Activated CD4-positive, alpha-beta T cell treated with anti-CD3 and anti-CD28 coated beads, Interleukin-2, amount 50 U/mL, for 24 hours (primary cell): ENCODE measurements at places on chromosomes 7 and 10.

DNA sequence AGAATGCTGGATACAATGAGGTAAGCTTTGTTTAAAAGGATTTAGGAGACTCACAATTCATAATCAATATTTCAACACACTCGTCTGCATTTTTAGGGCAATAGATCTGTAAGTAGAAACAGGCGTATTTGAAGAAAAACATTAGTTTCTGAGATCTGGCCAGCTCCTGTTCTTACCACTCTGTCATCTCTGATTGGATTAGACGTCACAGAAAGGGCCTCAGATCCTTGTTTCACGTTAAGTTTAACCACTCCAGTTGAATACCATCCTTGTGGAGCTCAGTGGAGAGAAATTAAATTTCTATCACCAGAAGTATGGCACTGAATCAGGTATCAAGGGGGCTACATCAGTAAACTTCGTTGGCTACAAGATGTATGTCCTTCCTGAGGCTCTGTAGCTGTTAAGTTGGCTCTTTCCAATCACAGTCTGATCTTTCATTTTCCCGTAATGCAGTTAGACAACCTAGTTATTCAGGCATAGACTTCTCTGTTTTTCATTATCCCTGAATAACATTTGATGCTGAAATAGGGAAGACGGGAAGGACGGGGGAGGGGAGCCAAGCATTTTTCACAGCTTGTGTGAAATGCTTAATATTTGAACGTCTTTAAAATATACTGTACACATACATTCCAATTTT is 659.2 kb upstream of the GALNT17 start:
- DNase-seq = no peak

DNA sequence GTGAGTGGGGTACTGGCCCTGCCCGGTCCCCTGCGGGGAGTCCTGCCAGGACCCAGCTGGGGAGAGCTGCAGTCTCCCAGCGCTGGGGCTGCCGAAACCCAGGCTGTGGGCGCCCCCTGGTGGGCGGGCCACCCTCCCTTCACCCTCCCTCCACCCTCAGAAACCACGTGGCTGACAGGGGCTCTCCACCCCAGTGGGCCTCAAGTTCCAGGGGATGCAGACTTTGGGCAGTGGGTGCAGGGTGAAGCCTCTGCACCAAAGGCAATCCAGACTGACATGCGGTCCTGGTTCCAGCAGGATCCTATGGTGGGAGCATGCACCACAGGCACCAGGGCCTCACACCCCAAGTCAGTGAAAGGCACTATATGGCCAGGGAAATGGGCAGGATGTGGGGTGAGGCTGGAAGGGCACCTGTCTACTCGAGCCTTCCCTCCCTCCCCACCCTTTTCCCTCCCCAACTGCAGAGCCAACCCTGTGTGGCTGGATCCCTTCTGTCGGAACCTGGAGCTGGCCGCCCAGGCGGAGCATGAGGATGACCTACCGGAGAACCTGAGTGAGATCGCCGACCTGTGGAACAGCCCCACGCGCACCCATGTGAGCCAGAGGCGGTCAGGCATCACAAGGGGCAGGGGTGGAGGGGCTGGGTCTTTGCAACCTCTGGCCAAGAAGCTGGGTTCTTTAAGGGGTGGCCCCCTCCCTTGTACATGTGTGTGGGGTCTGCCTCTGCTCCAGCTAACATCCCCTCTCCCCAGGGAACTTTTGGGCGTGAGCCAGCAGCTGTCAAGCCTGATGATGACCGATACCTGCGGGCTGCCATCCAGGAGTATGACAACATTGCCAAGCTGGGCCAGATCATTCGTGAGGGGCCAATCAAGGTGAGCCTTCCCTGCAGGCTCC is 38.8 kb downstream of the PSAP start:
- DNase-seq = peak; percentile 76

DNA sequence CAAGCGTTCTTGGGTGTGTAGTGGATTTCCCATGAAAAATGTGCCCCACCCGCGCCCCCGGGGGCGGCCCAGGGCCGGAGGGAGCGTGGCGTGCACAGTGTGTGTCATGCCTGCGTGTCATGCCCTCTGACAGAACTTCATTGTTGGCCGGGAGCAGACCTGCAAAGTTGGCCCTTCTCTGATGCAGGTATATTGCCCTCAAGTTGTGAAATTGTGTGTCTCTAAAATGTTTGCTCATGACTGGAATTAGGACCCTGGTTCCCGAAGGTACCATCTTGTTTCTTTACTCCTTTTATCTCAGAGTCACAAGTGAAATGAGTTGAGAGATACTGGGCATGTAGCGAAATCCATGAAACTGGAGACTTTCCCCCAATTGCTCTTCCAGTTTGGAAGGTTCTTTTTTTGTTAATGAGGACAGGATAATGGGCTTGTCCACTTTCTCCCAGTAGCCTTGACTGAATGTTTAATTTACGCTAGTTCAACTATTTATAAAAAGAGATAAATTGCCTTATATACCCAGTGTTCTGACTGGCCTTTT is 26.2 kb downstream of the ADK start:
- peak; percentile 12 for DNase-seq

- no peak for DNase-seq
Measured at GRCh38 chr7:23710000-23710399, at the start of gene STK31. Gene STK31 (plus strand): TSS chr7:23710219. CDS start chr7:23710286, 67 bp downstream.

DNA sequence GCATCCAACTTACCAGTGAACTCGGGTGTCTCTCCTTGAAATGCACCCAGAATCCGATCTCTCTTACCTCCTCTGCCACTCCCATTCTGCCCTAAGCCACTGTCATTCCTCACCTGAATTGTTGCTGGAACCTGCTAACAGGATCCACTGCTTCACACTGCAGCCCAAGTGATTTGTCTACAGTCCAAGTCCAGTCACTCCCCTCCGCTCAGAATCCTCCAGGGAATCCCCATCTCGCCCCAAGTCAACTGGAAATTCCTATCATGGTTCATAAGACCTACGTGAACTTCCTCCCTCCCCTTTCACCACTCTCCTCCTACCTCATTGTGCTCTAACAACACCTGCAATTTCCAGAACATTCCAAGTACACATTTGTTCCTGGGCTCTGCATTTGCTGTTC is 91.3 kb downstream of the SCRN1 start:
- no peak for DNase-seq

GRCh38 chr7:104017001-104017400 is 27.5 kb upstream of the RELN start:
- DNase-seq = no peak

DNA sequence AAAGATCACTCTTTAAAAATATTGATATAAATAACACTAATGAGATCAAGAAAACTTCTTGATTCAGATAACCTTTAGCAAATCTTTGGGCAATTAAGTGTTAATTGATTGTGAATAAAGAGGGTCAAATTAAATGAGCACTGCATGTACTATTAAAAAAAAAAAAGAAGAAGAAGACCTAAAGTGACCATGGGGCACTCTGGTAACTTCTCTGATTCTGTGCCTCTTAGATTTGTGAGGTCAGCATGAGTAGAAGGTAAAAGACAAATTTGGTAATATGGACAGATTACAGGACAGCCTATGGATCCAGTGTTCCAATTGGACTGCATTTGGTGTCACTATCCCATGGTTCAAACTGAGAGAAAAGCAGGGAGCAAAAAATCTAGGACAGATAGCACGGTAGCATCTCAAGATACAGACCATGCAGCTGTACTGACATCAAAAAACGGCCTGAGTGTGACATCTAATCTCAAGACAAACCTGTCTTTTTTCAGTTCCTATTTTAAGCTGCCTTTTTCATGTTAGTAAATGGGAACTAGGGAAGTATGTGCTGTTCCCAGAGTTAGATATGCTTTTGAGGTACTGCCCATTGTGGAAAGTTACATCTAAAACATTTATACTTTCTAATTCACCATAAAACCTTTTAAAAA is 128.0 kb downstream of the KCND2 start:
- no peak for DNase-seq

GRCh38 chr10:5506246-5506645 is 6.9 kb upstream of the CALML5 start:
- no peak for DNase-seq

- no peak for DNase-seq
Measured at GRCh38 chr10:31930856-31931255, 2.2 kb upstream of the ARHGAP12 start.

GRCh38 chr7:78769481-78770101 is 683.9 kb downstream of the MAGI2 start:
- DNase-seq = no peak

GRCh38 chr10:131960631-131961046 is 21.1 kb downstream of the BNIP3 start:
- no peak for DNase-seq

DNA sequence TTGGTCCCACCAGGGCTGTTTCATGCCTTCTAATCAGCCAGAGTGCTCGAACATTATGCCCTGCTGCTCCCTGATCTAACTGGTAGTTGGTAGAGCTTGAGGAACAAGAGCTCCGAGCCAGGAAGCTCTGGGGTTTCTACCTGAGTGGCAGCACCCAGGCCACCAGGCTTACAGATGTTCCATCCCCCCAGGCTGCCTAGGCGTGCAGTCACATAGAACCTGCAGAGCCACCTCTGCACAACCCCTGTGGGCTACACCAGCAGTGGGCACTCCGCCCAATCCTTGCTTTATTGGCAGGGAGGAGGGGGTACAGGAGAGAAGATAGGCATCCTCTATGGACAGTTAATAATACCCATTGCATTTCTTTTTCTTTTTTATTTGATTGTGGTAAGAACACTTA is 21.8 kb downstream of the MAP3K8 start:
- no peak for DNase-seq

DNA sequence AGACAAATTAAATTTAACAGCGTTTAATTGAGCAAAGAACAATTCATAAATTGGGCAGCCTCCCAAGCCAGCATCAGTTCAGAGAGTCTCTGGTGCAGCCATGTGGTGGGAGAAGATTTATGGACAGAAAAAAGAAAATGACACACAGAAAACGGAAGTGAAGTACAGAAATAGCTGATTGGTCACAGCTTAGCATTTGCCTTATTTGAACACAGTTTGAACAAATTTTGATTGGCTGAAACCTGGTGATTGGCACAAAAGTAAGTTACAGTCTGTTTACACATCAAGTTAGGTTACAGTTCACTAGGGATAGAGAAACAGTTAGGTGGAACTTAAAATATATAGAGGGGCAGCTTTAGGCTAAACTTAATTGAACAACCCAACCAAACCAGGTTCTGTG is 720.1 kb downstream of the TYW1 start:
- DNase-seq = no peak

DNA sequence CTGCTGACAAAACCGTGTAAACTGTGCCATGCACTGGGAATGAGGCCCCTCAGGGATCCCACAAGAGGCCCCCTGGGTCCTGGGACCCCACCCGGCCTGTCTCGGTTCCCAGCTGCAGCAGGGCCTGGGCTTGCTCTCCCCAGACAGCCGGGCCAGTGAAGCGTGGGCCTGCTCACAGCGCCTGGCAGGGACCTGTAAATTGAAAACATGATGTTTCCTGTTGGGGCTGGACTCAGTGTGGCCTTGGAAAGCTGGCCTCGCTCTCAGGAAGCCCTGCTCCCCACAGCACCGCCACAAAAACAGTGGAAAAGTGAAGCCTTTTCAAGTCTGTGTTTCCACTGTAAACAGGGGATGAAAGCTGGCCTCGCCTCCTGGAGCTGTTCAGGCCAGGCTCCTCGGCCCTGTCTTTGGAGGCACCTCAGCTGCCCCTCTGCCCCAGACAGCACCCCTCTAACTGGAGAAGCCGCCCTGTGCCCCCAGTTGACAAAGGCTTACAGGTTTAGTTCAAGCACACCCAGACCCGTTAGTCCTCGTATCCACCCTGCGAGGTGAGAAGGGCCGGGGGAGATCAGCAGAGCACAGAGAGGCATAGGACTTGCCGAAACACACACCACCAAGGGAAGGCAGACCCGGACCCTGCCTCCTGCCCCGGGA is 108.3 kb downstream of the ZMIZ1 start:
- no peak for DNase-seq

GRCh38 chr7:2948749-2949148 is 94.9 kb downstream of the CARD11 start:
- no peak for DNase-seq
